ENCODE measurements at places on chromosomes 7 and 10.

- no peak for DNase-seq
These were observed 315.0 kb downstream of the IPMK start for GRCh38 chr10:57952741-57953140.

DNA sequence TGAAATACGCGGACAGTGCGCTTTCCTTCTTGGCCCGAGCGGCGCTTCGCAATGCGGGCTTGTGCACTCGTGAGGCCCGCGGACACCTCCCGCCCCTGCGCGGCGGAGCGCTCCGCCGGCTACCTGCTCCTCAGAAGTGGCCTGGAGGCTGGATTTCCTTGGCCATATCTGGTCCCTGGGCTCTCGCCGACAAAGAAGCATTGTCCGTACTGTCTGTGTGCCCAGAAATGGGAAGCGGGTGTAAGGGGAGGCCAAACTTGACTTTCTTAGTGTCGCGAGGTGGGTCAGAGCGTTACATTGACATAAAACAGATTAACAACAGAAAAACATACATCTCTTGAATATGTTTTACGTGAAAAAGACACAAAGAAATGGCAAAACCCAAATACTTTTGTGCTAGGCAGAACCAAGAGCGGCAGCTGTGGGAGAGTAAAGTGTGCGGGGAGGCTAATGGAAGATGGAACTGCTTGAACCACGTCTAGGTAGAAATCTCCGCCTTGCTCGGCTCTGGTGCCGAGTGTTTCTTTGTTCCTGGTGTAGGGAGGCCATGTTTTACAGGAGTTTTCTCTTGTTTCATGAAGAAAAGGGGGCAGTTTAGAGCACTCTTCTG, 1.4 kb downstream of the LANCL2 start:
- no peak for DNase-seq

GRCh38 chr10:100939763-100940344, 27.1 kb downstream of the SLF2 start:
- DNase-seq = no peak

- no peak for DNase-seq
These were observed 21.5 kb upstream of the SMKR1 start for GRCh38 chr7:129480674-129481363.

DNA sequence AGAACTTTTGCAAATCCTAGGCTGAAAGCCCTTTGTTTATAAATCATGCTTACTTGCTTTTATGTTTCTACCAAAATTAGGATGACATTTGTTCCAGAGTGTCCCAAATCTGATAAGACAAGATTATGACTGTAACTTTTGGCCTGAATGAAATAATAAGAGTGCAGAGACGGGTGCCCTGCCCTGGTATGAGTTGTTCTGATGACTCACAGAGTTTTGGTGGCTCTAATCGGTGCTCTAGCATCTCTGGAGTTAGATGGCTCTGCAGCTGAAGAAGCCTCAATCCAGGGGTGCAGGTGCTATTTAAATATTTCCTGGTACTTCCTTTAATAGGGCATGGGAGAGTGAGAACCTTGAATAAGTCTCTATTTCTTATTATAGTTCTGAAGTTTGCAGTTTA, 102.2 kb upstream of the ELMO1 start:
- no peak for DNase-seq

DNA sequence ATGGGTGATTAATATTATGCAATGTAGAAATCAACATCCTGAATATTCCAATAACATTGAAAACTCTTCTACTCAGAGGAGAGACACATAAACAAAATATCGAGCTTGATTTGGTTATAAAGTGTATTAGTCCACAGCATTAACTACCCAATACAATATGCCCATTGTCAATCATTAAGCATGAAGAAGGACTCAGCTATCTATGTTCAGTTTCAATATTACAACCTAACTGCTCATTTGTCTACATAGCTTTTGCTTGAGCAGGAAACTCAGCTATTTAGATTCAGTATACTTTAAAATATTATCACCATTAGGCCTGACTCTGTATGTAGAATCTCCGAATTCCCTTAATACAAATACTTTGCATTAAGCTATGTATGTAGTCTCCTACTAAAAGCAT, 262.6 kb downstream of the SEMA3A start:
- no peak for DNase-seq

DNA sequence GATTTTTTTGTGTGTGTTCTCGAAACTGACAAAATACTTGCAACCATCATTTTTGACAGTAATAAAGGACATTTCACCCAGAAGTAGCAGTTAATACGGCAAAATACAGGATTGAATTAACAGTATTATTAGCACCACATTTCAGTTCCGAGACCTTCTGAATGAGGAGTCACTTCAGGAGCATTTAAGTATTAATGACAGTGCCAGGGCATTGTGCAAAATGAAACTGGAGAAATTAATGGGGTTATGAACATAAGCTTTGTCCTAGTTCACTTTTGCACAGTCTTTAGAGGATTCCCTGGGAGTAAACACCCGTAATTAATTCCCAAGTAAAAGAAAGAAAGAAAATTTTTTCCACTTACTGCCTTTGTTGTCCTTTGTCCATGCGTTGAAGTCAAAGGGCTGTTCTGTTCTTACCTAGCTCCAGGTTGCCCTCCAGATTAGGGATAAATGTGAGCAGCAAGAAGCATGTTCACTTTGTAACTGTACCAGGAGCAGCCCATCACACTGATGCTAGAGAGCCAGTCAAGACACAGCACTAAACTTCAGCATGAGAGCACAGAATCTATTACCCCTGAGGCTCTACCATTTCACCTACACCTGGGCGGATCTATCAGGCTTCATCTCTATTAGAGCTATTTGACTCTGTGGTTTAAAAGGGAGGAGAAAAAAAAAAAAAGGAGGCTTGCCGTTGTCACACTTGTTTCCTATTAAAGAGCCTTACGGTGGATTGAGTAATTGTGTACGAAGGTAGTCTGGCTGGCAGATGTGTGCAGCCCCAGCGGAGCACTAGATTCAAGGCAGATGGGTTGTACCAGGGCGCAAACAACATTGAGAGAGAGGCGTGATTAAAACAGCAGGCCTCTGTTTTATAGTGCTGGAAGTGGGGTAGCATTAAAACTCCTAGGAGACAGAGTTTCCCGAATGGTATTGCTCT, 297.8 kb upstream of the SEMA3A start:
- DNase-seq = no peak

DNA sequence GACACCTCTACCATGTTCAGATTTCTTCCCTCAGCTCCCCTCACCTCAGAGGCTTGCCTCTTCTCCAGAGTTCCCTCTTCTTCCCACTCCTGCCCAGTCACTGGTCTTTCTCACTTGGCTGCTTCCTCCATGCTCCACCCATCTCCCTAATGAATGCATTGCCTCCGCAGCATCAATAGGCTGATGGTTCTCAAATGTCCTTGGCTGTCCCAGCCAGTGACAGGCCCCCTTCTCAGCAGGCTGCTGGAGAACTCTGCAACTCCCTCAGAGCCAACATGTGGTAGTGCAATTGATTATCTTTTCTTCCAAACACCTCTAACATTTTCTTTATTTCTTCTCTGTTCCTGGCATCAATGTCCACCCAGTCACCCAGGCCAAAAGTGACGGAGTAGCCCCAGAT, 218.2 kb downstream of the RELN start:
- DNase-seq = no peak
